ENCODE measurements at places on chromosomes 6 and 20.

- DNase-seq, result no peak
Observed at GRCh38 chr6:158663625-158664165, 13.8 kb downstream of the SYTL3 start.

GRCh38 chr6:106085692-106085983 lies 498 bp upstream of the PRDM1 start:
- DNase-seq, result no peak

GRCh38 chr20:25296094-25297093 lies 48.5 kb downstream of the PYGB start:
- DNase-seq, result no peak

- DNase-seq, result no peak
Observed at GRCh38 chr6:150129616-150130505, 13.0 kb upstream of the PPP1R14C start.

- no peak for DNase-seq
Observed at GRCh38 chr6:20213271-20213798, 1.1 kb upstream of the MBOAT1 start.

DNA sequence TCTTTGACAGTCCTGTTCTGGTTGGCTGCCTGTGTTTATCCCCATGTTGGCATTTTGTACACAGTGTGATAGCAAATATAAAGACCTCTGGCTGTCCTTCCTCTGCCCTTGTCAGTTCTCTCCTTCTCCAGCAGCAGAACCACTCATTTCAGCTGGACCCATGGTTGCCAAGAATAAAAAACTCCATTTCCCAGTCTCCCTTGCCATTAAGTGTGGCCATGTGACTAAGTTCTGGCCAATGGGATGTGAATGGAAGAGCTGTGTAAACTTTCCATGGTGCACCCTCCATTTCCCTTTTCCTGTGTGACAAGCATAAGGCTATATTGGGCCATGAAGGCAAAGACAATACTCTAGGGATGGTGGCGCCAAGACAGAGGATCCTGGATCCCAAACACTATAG lies 78.4 kb upstream of the TBC1D7 start:
- no peak for DNase-seq

- DNase-seq, result no peak
Observed at GRCh38 chr6:107807196-107807811, 16.8 kb downstream of the SCML4 start.

All from naive B cell (primary cell).